Stimulated activated CD4-positive, alpha-beta T cell treated with anti-CD3 and anti-CD28 coated beads, Interleukin-15, amount 100 ng/mL, for 1 hour (primary cell): ENCODE measurements at places on chromosomes 7 and 10.

- DNase-seq: no peak
Measured at GRCh38 chr10:16944402-16944801, 127.2 kb upstream of the RSU1 start.

DNA sequence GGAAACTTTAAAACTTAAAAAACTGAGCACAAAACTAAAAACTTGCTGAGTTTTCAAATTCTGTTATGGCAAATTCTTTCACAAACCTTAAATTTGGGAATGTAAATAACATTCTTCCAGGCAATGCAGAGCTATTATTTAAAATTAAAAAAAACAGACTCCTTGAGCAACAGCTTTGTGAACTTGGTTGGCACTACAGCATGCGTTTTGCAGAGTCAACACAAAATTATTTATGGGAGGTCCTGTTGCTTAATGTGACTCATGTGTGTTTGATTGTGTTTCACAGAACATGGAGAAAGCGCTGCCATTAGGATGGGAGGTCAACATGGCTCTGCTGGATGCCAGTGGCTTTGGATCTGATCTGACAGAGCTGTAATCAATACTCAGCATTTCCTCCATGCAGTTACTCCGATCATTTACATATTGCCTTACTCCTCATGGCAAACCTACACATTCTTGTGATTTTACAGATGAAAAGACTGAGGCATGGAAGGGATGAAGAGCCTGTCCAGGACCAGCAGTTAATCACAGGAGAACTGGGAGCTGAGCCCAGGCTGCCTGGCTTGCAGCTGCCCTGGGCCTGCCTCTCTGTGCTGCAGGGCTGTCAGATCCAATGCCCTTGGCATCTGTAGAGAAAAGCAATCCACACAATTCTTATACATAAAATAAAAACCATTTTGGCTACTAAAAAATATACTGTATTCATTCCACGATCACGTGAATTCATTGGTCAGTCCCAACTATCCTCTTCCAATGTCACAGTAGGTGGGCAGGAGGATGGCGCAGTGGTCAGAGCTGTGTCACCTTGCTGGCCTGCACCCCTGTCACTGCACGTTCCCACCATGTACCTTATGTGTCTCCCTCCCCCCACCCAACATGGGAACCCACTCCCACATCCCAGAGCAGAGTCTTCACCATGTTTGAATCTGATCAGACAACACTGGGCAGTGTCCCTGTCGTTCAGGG is 200.9 kb downstream of the CXCL12 start:
- no peak for DNase-seq

- DNase-seq: no peak
Measured at GRCh38 chr7:140050100-140050499, 12.7 kb downstream of the PARP12 start.

- no peak for DNase-seq
Measured at GRCh38 chr10:31399171-31399570, 80.2 kb downstream of the ZEB1 start.

DNA sequence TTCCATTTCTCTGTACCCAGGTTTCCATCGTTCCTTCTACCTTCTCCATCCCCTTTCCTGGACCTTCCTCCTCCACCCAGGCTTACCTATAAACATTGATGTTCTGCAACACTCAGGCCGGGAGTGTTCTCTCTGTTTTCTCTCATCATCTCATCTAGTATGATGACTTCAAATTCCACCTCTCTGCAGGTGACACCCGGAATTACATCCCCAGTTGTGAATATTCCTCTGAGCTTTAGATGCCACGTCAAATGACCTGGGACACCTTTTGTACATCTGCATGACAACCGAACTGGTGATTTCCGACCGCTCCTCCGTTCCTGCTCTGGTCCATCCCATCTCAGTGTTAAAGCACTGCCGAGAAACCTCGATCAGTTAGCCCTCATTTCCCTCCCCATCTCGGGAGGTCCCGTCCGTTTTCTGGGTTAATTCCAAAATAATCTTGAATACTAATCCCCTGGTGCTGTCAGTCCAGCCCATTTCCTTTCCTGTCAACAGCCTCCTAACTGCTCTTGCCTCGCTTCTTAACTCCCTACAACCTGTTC is 76.7 kb upstream of the SAMD8 start:
- no peak for DNase-seq

DNA sequence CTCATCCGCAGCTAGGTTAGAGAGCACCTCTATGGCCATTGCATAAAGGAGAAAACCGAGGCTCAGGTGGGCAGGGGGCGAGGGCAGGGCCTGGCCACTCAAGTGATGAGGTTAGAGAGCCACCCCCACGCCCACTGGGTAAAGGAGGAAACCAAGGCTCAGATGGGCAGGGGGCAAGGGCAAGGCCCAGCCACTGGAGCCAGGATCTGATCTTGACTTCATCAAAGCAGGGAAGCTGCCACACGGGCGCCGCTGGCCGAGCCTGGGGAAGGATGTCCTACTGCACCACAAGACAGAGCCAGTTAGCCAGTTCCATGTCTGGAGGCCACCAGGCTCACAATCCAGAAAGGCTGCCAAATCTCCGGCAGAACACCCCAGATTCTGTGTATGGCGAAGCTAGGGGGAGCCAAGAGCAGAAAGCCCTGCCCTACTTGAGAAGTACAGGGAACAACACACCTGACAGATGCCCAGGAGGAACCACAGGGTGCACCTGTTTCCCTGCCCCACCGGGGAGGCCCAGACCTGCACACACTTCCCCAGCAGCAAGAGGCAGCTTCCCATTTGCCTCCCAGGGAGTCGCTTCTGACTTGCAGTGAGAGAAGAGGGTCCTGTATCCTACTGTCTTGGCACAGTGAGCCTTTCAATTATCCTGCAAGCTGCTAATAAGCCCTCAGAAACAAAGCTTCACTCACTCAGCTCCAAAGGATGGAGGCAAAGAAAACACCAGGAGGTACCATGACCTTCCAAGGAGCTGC is 101.9 kb downstream of the TNS3 start:
- DNase-seq: no peak

GRCh38 chr10:2978111-2978510 is 89.2 kb upstream of the PFKP start:
- no peak for DNase-seq

GRCh38 chr7:91846436-91846835 is 34.1 kb downstream of the MTERF1 start:
- no peak for DNase-seq

GRCh38 chr10:98236862-98237261 is 31.1 kb downstream of the LOXL4 start:
- no peak for DNase-seq

DNA sequence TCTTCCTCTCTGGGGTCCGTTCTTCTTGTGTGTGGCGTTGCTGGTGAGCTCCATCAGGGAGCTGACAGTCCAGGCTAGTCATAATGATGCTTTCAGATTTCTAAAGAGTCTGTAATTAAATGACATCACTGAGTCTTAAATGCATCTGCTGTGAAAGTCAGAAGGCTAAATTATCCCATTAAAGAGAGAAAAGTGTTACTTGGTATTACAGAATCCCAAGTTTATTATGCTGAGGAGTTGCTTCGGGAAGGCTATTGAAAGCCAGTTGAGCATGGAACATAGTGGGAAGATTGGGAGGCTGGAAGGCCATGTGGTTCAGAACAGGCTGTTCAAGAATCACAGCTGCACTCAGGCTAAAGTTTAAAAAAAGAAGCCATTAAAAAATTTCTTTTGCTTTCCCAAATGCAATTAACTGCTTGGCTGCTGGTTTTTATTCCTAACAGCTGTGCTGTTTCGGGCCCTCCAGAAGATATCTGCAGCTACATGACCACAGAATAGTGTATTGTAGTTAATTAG is 342.6 kb upstream of the LRGUK start:
- DNase-seq: no peak

- DNase-seq: no peak
Measured at GRCh38 chr7:110205899-110206298, 885.0 kb upstream of the LRRN3 start.

- no peak for DNase-seq
Measured at GRCh38 chr7:14321947-14322346, 332.5 kb upstream of the ETV1 start.

- peak; percentile 0 for DNase-seq
Measured at GRCh38 chr10:43252783-43253341, 14.0 kb downstream of the RASGEF1A start.

DNA sequence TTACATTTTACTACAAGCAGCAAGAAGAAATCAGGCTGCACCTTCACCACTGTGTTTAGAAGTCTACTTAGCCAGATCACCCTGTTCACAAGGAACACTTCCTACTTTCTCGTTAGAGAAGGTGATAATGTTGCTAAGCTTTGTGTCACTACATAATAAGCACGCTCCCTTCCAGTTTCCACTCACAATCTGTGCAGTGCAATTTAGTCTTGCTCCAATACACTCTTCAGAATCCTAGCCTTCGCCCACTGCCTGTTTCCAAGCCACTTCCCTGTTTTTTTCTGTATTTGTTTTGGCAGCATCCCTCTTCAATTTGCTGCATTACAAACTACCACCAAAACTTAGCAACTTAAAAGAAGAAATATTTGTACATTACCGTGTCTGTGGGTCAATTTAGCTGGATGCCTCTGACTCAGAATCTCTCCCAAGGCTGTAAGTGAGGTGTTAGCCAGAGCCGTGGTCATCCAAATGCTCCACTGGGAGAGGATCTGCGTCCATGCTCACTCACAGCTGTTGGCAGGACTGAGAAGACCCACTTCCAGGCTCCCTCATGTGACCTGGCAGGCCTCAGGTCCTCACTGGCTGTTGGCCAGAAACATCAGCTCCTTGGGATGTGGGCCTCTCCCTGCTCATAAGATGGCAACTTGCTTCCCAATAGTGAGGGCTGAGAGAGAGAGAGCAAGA is 110.4 kb downstream of the PON1 start:
- DNase-seq: no peak

GRCh38 chr7:140638173-140638791 is 2.3 kb downstream of the DENND2A start:
- DNase-seq: no peak

- no peak for DNase-seq
Measured at GRCh38 chr10:78053211-78053868, 19.7 kb downstream of the RPS24 start.

DNA sequence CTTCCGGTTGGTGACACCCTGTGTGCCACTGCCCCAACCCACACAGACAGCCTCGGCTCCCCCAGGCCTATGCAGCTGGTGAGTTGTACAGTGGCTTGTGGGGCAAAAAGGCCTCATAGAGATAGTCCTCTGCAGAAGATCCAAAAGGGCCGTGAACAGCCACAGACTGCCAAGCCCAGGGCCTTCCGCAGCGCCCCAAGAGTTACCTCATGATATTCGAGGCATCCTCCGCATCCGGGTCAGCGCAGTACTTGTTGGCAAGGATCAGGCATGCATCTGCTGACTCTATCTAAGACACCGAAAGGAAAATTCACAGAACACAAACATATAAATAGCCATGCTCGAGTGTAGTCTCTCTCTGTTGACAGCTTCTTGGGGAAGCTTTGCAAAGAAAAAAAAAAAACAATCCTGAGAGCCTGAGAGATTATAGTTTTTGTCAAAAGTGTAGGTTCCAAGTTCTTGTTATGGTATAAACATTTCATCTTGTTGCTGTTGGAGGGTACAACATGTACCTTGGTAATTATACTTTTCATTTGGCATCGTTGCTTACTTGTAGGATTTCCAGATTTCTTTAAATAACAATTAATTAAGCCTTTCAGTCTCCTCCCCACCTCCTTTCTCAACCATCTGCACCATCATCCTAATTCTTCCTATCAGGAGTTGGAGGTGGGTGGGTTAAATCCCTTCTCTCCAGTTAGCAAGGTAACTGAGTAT is 553.0 kb downstream of the KCNMA1 start:
- DNase-seq: no peak

- no peak for DNase-seq
Measured at GRCh38 chr10:34382626-34383025, 432.5 kb downstream of the PARD3 start.

GRCh38 chr7:81676105-81676811 is 93.6 kb downstream of the HGF start:
- no peak for DNase-seq

- DNase-seq: no peak
Measured at GRCh38 chr7:50226669-50227068, 77.8 kb upstream of the IKZF1 start.

- DNase-seq: no peak
Measured at GRCh38 chr10:91104193-91105041, 116.0 kb upstream of the PCGF5 start.

DNA sequence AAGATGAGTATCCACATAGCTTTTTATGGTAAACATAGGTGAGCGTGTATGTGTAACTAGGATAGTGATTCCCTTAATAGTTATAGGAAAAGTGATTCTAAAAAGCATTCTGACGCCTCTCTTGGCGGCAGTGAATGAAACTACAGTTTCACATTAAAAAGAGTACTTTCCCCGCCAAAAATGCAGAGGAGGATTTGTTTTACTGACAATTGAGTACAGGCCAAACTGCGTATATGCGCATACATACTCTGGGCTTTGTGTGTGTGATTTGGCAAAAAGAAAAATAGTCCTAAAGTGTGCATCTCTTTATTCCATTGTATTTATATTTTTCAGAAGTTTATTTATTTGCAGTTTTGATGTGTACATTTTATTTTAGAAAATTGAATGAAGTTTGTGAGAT is 10.3 kb downstream of the CUL1 start:
- no peak for DNase-seq

- DNase-seq: no peak
Measured at GRCh38 chr7:157691586-157692459, 355.0 kb downstream of the DNAJB6 start.

DNA sequence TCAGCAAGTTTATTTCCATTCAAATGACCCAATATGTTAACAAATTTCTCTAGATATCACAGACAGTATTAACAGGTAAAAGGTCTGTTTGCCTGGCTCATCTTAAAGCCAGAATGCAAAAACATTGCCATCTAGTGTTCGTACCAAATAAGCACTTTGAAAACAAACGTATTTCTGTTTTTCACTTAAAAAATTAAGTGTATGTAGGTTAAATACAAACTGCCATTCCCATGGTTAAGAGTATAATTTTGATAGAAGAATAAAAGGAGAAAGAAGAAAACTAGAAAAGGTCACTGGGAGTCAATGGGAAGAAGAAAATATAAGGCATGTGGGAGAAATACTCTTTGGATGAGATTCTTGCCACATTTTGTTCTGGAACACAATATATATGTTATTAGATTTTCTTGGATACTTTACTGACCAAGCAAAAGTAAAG is 51.0 kb downstream of the ORC5 start:
- DNase-seq: no peak

GRCh38 chr10:44923611-44924010 is 12.5 kb downstream of the TMEM72 start:
- DNase-seq: no peak

GRCh38 chr10:67678335-67678974 is 17.5 kb downstream of the CTNNA3 start:
- no peak for DNase-seq

DNA sequence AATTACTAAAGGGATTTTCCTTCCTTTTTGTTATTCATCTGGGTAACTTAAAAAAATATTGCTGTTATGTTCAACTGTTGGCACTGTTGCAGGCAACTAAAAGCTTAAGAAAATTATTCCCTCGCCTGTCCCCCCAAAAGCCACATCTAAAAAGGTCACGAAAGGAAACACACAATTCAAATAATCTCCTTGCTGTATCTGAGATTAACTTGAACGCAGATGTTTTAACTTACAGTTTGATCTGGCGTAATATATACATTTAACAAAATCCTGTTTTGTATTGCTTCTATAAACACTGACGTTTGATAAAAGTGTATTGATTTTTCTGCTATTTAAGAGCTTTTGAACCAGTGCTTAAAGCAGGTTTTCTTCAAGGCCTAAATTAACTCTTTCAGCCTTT is 432.1 kb downstream of the SUGCT start:
- no peak for DNase-seq

GRCh38 chr7:31640381-31640780 is 46.6 kb upstream of the PPP1R17 start:
- DNase-seq: no peak

- DNase-seq: no peak
Measured at GRCh38 chr7:123635551-123636359, 19.9 kb upstream of the LMOD2 start.

GRCh38 chr10:103499881-103500280 is 6.4 kb downstream of the NEURL1 start:
- no peak for DNase-seq
